ENCODE measurements at places on chromosomes 11 and 22.
A peak's percentile ranks its signal among the peaks of the same experiment; 100 is the strongest.

DNA sequence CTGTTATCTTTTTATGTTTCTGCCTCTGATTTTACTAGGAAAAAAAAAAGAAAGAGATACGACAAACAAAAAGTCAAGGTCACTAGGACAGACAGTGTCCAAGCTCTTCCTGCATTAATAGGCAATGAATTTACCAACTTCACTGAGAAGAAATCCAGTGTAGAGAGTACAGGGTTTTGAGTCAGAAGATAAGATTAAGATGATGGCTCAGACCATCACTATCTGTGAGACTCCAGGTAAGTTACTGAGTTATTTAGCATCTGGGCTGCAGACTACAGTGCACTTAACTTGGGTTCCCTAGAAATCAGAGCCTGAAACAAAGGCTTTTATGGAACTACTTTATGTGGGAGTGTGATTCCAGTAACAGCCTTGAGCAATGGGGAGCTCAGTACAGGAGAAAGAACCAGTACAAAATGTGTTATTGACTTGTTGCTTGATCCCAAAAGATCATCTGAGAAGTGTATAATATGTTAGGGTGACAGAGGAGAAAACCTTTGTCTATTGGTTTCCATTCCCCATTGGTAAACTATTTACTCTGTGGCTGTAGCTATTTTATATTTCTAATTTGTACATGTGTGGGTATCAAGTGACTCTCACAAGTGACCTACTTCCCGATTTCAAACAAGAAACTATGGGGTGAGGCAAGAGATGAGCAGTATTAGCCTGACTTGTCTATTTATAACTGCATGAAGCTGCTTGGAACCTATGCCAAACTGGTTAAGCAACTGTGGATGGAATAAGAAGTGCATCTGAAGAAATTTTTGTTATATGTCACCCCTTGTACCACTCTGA is 395.8 kb downstream of the RAB38 start:
- DNase-seq: no peak

GRCh38 chr22:39359659-39360195 is 9.9 kb downstream of the SYNGR1 start:
- DNase-seq: no peak

- DNase-seq: no peak
Observed at GRCh38 chr11:119832202-119832935, 103.4 kb upstream of the NECTIN1 start.

GRCh38 chr11:19978668-19979518 is 181.4 kb downstream of the DBX1 start:
- DNase-seq: peak; percentile 88

DNA sequence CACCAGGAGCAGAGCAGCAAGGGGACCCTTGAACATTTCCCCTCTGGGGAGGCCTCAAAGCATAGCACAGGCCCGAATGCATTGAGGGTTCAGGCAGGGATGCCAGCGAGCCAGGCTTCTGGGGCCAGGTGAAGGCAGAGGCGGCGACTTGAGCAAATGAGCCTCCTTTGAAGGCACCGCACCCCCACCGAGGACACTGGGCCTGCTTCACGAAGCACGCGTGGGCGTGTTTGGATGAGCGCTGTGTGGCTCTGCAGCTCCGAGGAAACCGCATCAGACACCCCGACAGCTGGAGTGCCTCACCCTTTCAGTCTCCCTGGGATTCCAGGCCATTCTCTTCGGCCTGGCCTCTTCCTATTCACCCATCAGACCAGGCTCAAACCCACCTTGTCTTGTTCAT is 301.8 kb downstream of the NTM start:
- DNase-seq: no peak

DNA sequence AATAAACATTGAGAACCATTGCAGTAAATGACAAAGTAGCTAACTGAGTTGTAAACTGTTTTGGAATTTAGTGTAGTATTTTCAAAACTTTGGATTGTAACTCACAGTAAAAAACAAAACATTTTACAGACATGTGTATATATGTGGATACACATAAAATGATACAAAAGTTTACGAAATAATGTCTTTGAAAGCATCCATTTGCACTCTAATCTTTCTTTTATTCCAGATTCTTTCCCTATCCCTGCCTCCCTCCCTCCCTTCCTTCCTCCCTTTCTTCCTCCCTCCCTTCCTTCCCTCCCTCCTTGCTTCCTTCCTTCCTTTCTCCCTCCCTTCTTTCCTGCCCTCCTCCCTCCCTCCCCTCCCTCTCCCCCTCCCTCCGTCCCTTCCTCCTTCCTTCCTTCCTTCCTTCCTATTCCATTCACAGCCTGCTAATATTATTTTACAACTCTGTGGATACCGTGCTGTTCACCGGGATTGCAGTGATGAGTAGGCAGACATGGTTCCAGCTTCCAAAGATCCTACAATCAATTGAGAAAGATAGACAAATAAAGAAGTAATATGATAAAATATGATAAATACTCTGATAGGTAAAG is 3.5 kb downstream of the RRM1 start:
- no peak for DNase-seq

DNA sequence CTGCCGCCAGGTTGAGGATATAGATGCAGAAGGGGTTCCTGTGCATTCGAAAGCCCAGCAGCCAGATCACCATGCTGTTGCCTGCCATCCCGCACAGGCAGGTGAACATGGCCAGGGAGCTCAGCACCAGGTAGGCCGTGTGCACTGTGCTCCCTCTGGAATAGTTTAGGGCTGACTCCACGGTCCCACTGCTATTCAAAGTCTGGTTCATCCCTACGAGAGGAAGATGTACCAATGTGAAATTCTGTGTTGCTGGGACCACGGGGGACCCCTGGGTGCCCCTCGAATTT is at the start of gene MRGPRD:
Gene MRGPRD (minus strand): TSS at position 211 of the 290 bp plus-strand sequence. CDS start 0 bp downstream, at position 211.
- DNase-seq: no peak

DNA sequence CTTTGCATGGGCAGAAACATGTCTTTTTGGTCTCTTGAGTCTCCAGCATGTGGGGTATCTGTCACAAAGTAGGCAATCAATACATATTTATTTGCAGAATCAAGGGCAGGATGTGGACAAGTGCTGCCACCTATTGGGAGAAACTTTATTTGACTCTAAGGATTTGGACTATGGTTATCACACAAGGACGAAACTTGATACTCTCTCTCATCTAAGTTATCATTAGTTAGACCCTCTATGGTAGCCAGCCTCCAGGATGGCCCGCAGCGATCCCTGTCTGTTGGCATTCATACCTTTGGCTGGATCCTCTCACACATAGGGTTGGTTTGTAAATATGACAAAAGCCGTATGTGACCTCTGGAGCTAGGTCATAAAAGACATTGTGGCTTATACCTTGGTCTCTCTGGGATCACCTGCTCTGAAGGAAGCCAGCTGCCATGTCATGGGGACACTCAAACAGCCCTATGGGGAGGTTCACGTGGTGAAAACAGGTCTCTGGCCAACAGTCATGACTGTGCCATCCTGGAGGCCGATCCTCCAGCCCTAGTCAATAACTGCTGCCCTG is 1.1 kb upstream of the FBXO7 start:
- no peak for DNase-seq

GRCh38 chr11:86218125-86219084 is 26.1 kb upstream of the EED start:
- peak; percentile 36 for DNase-seq

- no peak for DNase-seq
Observed at GRCh38 chr22:24128021-24128420, 53.3 kb upstream of the SUSD2 start.

GRCh38 chr11:61917334-61918109 is at the start of gene RAB3IL1:
Gene RAB3IL1 (minus strand): TSS chr11:61917566. CDS start chr11:61917367, 199 bp downstream.
- no peak for DNase-seq

GRCh38 chr11:104332110-104332509 is 168.2 kb upstream of the PDGFD start:
- DNase-seq: no peak

GRCh38 chr22:37581504-37581903 is 1.6 kb upstream of the LGALS2 start:
- DNase-seq: no peak

DNA sequence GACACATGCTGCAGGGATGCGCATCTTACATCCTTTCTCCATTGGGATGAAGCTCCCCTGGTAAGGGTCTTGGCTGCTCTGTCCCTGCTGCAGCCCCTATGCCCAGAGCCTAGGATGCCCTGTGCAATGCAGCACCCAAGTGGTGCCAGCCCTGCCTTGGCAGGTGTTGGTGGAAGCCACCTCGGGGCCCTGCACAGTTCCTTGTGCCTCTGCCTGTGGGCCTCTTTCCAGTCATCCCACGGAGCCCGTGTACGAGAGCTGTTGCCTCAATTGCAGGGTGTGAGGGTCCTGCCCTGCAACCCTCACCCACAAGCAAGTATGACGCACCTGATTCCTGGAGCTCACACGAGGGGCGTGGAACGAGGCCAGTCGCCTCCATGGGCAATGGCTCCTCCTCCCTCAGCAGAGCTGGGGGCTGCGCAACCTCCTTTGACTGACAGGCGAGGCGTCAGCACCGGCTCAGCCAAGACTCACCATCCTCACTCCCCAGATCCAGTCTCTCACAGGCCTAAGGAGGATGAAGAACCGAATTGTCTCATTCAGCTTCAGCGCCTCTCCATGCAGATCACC is 719.6 kb downstream of the BRD1 start:
- DNase-seq: no peak

GRCh38 chr11:120137611-120138521 is at the start of gene TRIM29:
Gene TRIM29 (minus strand): TSS chr11:120138113. CDS start chr11:120138031, 82 bp downstream.
- no peak for DNase-seq

DNA sequence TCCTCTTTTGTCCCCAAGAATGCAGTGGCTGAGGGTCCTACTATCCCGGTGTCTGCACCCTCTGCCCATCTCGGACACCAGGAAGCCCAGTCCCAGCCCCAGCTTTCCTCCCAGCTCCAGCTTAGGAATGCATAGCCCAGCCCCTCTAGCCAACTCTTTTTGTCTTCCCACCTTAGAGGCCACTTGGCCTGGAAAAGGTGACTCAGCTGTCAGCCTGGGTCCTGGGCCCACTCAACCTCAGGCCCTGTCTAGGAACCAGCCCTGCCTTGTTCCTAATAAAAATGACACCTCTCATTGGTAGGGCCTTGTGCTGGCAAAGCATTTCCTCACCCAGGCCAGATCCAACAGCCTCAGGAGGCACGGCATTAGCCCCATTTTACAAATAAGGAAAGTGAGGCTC is 28.2 kb downstream of the PDE2A start:
- no peak for DNase-seq

Measured in epithelial cell of proximal tubule (primary cell).